B cell (primary cell): ENCODE measurements at places on chromosomes 13 and 19. TPM values are rescaled to one million over a fixed set of nuclear protein-coding genes. Genes with fewer than 3 reads are reported as not detected.

Gene CRX
- 0.07 TPM in 1 of 2 replicates, not detected in the other for total RNA-seq

Gene ZNF708
- total RNA-seq, result 37.7 and 38.2 TPM in 2 replicates

Gene TEX101
- not detected in 2 replicates for total RNA-seq

- no peak for DNase-seq
Observed at GRCh38 chr13:96032717-96033116, 20.5 kb downstream of the UGGT2 start.

DNA sequence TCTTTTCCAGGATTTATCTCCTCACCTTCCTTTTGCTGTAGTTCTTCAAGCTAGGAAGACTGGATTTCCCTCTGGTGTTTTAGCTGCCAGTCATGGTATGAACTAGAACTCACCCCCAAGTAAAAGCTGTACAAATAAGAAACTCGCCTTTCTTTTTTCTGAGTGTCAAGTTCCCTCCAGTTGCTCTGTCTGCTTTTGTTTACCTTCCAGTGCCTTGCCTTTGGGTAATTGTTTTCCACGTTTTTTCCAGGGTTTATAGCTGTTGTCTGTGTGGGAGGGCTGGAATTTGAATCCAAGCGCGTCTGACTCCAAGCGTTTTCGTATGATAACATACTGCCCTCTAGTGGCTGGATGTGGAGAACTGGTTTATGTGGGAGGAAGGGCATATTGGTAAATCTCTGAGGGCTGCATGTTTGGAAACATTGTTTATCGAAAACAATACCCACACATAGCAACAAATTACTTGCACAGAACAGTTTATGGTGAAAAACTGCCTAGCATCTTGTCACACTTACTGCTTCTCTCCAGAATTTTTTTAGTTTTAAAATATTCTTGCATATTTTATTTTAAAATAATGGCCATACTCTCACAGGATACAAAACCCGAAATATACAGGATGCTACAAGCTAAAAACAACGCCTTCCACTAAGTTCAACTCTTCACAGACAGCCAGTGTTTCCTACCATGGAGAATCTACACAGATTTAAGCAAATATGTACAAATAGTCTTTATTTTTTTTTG is 19.2 kb downstream of the RCN3 start:
- peak; percentile 88 for DNase-seq

GRCh38 chr13:75219479-75220237 is 262.3 kb downstream of the TBC1D4 start:
- DNase-seq, result peak; percentile 71

Gene ZNF492
- total RNA-seq, result 0.92 and 1.2 TPM in 2 replicates

GRCh38 chr19:17365361-17365760 is 11.8 kb downstream of the PLVAP start:
- DNase-seq, result no peak

DNA sequence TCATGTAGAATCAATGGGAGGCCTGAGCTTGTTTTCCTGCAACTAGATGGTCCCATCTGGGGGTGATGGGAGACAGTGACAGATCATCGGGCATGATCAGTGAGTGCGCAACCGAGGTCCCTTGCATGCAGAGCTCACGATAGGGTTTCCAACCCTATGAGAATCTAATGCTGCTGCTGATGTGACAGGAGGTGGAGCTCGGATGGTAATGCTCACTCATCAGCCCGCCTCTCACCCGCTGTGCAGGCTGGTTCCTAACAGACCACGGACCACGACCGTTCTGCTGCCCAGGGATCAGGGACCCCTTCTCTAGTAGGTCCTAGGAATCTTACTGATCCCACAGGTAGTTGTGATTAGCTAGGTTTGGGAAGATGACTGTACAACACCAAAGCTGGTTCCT is 23.5 kb upstream of the GARRE1 start:
- DNase-seq, result no peak

- no peak for DNase-seq
Observed at GRCh38 chr13:93180356-93180969, 46.1 kb upstream of the GPC6 start.

GRCh38 chr13:98685146-98685545 is 67.3 kb downstream of the SLC15A1 start:
- DNase-seq, result no peak

DNA sequence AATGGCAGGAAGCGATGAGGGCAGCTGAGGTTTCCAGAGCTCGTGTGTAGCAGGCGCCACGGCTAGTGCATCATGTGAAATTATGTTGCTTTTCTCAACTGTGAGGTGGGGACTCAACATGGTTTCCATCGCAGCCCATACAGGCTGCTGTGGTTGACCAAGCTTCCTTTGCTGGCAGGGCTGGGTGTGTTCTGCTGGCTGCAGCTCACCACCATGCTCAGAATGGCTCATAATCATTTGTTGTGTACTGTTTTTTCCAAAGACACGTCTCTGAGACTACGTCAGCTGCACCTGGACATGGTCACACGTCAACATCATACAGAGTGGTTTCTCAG is 16.1 kb upstream of the RASA3 start:
- DNase-seq, result peak; percentile 79

DNA sequence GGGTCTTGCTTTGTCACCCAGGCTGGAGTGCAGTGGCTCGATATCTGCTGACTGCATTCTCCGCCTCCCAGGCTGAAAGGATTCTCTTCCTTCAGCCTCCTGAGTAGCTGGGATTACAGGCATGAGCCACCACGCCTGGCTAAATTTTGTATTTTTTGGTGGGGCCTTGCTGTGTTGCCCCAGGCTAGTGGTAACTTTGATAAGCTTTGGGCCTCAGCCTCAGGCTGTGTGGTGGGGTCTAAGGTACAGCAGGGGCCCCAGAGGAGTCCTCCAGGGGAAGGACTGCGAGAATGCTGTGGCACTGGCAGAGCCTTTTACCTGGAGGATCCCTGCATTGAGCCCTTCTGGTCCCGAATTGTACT is 7.2 kb downstream of the DOT1L start:
- no peak for DNase-seq

- no peak for DNase-seq
Observed at GRCh38 chr13:80477661-80478443, 136.9 kb upstream of the SPRY2 start.

- DNase-seq, result no peak
Observed at GRCh38 chr13:29621051-29621800, 25.7 kb upstream of the SLC7A1 start.

GRCh38 chr19:46924874-46925547 is 64.2 kb downstream of the ARHGAP35 start:
- peak; percentile 13 for DNase-seq

DNA sequence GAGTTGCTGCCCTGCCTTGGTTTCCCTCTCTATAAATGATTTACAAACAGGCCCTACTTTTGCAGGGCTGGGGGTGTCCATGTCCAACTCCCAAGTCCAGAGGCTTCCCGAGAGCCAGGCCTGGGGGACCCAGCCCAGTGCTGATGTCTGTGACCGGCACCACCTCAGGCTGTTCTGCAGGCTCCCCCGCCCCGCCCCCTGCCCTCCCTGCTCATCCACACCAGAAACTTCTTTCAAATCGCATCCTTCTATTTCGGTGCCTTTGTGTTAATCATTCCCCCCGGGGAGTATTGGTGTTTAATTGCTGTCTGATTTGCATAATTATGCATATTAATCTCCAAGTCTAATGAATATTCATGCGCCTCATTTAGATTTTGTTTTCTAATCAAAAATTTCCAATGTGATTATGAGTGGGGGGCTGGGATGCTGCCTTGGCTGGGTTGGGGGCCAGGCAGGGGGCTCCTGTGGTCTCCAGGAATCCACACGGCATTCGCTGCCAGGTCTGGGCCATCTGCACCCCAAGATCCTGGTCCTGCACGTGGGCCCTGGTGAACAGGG is 19.1 kb downstream of the TCF3 start:
- DNase-seq, result no peak

DNA sequence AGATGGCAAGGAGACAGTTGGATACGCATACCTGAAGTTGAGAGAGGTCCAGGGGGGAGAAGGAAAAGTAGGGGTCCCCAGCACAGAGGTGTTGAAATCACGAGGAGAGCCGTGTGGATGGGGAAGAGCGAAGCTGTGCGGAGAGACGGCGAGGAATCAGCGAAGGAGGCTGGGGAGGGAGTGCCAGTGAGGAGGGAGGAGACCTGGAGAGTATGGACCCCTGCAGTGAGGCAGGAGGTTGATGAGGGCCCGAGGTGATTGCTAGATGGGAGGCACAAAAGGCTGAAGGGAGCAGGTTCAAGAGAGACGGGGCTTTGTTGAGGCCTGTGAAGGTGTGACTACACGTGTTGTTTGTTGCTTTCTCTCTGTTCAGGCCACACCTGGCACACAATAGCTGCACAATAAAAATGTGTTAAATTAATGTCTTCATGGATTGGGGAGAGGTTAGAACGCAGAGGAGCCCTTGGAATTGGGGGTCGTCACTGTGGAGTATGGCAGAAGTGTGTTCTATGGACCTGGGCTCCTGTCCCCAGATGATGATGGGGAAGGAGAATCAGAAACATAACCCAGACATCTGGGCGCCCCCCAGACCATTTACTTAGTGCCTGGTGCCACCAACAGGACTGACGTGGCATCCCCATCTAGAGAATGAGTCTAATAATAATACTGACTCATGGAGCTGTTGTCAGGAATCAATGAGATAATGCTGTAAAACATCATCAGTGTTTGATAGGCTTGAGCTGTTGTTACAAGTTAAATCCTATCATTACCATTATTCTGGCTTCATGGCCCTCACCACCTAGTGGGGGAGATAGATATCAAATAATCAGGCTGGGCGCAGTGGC is 137.5 kb downstream of the SIPA1L3 start:
- peak; percentile 48 for DNase-seq

Gene ALDH16A1
- total RNA-seq, result 65.8 and 73.6 TPM in 2 replicates

Gene HSPB6
- total RNA-seq, result not detected in 2 replicates

- DNase-seq, result no peak
Observed at GRCh38 chr19:3024870-3025548, 4.1 kb downstream of the TLE2 start.

GRCh38 chr19:30059741-30060457 is 117.9 kb downstream of the URI1 start:
- DNase-seq, result no peak

Gene ZNF846
- total RNA-seq, result 18.2 and 24.5 TPM in 2 replicates

- no peak for DNase-seq
Observed at GRCh38 chr13:33347861-33348260, 62.3 kb upstream of the STARD13 start.

DNA sequence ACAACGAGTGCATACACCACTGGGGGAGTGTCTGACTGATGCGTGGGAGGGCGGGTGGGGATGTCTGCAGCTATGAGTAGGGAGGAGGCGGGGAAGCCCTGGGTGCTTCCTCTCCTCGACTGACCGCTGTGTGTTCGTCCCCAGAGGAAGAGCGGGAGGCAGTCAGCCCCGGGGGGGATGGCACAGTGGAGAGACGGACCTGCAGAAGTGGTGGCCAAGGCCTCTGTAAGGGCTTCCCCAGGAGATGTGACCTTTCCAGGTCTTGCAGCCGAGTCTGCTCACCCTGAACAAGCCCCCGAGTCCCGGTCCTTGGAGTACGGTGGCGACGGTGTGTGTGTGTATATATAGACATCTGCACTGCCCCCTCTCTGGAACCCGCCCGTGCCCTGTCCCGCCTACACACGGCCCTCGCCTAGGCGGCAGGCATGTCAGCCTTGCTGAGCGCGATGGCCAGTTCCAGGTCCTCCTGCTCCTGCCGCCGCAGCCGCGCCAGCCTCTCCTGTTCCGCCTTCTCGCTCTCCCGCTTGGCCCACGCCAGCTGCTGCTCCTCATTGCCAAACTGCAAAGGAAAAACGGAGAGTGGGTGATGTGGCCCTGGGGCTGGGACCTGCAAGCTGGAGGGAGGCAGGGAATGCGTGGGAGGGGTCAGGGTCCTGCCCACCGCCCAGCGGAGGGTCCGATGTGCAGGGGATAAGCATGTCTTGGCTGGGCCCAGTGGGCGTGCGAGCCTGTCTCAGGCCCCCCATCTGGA is 30.8 kb downstream of the KLF2 start:
- peak; percentile 42 for DNase-seq

DNA sequence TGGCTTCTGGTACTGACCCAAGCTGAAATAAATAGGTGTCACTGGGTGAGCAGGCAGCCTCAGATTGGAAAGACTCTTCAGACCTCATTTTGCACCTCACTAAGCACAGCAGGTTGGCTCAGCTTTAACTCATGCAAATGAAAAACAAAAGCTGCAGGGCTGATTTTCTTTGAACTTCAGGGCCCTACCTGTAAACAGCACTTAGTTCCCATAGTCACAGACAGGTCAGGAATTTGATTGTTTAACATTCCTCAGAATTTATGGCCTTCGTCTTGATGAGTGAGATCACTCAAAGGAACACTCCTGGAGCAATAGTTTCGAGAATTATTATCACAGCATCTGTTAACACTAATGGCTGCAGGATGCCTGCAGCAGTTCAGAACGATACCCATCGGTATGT is 718.5 kb downstream of the EFNB2 start:
- DNase-seq, result no peak

Gene PLVAP
- total RNA-seq, result not detected in 2 replicates

GRCh38 chr19:23916991-23917390 is 2.3 kb downstream of the ZNF726 start:
- DNase-seq, result no peak

Gene CNN1
- not detected in 2 replicates for total RNA-seq

DNA sequence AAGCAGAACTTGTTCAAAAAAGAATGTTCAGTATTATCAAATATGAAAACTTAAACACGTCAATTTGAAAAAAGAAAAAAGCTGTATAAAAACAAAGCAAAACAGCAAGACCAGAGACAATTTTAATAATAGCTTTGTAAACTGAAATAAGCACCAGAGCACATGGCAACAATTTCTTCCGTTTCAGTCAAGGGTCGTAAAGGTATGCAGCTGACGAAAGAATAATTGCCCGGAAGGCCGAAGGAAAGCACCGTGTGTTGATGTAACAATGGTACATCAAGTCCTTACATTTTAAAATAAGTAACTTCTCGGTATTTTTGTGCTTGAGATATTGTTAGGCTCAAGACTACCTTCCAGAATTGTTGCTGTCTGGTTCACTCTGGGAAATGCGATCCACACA is 1.7 kb downstream of the PROSER1 start:
- peak; percentile 36 for DNase-seq

Gene ZNF443
- 5.5 and 6.2 TPM in 2 replicates for total RNA-seq

Gene PALM3
- not detected in 2 replicates for total RNA-seq

- DNase-seq, result peak; percentile 39
Observed at GRCh38 chr13:20118268-20119140, 42.3 kb downstream of the GJA3 start.

Gene AZU1
- total RNA-seq, result 0.44 and 0.70 TPM in 2 replicates

GRCh38 chr13:107870400-107870799 is 344.9 kb downstream of the LIG4 start:
- DNase-seq, result no peak

GRCh38 chr19:38742906-38743305 is 1.4 kb downstream of the CAPN12 start:
- no peak for DNase-seq
